ENCODE measurements at places on chromosomes 3 and 15.

DNA sequence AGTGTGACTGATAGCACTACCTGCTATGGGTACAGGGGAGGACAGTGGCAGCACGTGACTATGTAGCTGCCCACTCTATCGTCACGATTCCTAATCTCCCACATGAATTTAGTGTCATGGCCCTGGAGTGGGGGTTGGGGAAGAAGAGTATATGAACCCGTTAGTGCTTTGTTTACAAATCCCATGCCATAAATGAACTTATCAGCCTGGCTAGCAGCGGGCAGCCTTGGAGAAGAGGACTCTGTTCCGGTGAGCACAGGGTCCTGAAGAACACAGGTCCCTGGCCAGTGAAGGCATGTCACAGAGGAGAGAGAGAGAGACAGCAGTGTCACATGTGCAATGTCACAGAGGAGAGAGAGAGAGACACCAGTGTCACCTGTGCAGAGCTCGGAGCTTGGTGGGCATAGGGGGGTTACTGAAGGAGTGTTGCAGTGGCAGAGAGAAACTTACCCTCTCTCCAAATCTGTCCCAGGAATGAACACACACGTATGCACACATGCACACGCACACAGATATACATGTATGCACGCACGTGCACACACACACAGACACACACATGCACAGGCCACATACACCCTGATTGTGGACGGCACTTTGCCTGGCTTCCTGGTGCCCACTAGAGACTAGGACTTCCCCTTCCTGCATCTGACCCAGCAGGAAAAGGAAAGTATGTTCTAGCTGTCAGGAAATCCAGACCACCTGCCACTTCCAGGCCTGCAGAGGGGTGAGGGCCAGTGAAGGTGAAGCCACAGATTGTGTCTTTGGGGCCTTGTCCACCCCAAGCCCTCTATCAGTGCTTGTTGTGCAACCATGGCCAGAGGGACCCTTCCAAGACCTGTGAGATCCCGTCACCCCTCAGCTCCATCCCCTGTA is 26.3 kb downstream of the ITGA11 start:
- no peak for DNase-seq

GRCh38 chr15:85407421-85408269 is 27.2 kb downstream of the AKAP13 start:
- DNase-seq: no peak

GRCh38 chr3:14295801-14296200 is 106.6 kb upstream of the SLC6A6 start:
- DNase-seq: no peak

DNA sequence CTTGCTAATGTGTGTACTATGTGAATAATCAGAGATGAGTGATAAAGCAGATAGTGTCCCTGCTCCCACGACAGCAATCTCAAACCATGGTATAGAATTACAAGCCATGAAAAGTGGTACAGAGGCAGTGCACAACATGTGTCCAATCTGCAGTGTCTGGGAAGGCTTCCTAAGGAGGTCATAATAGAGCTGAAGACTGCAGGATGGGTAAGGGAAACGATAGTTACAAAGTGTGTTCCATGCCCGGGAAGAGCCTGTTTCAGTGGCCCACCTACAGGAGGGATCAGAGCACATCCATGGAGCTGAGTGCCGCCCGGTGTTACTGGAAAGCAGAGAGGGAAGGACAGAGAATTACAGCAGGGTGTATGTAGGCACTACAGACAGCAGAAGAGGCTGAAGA is 48.9 kb downstream of the PAK2 start:
- no peak for DNase-seq

DNA sequence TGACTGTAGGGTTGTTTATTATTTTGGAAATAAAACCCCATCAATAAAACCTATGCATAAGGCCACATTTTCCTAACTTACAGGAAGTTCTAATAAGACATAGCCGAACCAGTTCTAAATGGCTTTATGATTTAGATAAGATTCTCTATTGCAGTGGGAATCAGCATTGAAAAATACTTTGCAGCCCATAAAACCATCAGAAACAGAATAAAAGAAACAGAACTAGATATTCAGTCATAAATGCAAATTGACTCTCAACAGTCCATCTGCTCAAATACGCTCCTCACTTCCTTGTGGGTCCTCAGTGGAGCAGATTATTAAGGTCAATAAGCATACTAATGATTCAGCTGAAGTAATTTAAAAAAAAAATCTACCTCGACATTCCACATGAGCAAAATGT is 8.8 kb downstream of the SATB1 start:
- no peak for DNase-seq

DNA sequence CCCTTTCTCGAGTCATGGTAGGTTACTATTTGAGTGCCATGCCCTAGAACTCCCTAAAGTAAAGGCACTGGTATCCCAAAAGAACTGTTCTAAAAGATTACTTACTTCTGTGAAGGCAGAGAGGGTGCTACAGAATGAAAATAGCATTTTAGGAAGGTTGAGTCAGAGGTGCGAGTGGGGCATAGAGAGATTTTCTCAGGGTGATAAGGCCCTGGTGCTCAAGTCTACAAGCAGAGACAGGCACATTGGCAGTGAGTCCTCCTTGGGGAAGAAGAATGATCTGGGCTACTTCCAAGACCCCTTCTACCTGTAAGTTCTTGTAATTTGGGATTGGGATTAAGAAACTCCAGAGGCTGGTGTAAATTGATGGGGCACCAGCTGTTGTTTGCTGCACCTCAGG is 96.7 kb downstream of the AKAP13 start:
- DNase-seq: no peak

- no peak for DNase-seq
These were observed 183.7 kb upstream of the LRRN1 start for GRCh38 chr3:3615533-3615932.

- DNase-seq: no peak
These were observed at the start of gene LSAMP for GRCh38 chr3:116445311-116445841. Gene LSAMP, minus strand, starts transcription at chr3:116445487.

GRCh38 chr3:123789160-123789559 is 95.0 kb downstream of the MYLK start:
- no peak for DNase-seq

GRCh38 chr15:84967380-84967779 is 14.3 kb upstream of the PDE8A start:
- no peak for DNase-seq

DNA sequence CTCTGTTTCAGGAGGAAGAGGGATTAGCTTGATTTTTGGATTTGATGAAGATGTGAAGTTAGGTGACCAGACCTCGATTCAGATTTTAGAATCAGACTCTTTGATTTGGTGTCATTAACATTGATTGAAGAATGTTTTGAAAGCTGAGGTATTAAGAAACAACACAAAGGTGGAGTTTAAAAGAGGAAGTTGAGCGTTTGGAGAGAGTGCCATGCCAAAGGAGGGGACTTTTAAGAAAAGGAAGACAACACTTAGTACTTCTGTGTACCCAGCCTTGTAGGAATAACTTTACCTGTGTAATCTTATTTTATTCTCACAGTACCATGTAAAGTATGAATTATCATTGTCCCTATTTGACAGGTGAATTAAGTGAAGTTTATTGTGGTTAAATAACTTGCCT is 34.4 kb downstream of the PPARG start:
- no peak for DNase-seq

DNA sequence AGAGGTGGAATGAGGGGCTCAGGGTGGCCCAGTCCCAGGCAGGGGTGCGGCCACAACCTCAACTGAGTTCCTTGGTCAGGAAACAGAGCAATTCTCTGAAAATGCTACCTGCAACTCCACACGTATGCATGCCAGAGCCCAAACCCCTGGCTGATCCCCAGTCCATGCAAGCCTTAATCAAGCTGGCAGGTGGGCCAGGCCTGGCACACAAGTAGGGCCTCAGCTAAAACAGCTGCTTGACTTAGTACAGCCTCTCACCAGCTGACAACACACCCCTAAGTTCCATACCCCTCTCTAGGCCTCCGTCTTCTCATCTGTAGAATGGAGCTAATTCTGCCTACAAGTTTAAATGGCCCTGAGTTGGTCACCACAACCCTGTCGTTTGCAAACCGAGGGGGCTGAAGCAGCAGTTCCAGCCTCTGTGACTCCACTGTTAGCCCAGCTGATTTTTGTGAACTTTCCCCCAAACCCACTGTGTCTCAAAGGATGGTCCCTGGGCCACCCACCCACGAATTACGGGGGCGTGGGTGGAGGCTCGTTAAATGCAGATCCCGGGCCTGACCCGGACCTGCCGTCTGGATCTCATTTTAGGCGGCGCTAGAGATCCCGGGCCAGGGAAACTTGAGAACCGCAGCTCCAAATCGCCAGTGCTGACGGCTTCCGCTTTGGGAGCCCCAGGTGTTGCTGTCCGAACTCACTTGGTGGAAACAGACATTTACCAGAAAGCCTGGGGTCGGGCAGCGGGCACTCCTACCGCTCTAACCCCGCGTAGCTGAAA is 927 bp downstream of the CHDH start:
- DNase-seq: no peak

GRCh38 chr3:12015627-12016026 is 11.4 kb downstream of the SYN2 start:
- no peak for DNase-seq

DNA sequence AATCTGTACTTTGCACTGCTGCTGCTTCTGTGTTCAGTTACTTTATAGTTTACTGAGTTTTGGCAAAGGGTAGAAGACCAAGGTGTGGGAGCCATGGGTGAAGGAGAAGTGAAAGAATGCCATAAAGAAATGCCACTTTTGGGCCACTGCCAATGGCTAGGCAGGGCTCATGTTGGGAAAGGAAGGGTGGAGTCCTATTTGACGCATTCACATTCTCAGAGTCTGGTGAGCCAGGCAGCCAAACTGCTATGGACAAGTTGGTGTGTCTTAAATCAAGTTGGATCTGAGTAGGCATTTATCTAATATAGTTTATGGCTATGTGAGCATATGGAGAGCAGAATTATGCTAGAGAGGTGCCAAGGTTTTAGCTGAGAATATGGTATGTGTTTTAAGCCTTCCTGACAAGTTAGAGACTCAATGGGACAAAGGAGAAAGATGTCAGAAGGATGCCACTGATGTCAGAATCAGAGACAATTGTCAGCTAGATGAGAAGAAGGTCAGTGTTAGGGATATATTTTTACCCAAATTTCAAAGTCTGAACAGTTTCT is 296.1 kb downstream of the AGBL1 start:
- no peak for DNase-seq

GRCh38 chr3:124248471-124249028 is 256.6 kb upstream of the ROPN1 start:
- peak; percentile 70 for DNase-seq

DNA sequence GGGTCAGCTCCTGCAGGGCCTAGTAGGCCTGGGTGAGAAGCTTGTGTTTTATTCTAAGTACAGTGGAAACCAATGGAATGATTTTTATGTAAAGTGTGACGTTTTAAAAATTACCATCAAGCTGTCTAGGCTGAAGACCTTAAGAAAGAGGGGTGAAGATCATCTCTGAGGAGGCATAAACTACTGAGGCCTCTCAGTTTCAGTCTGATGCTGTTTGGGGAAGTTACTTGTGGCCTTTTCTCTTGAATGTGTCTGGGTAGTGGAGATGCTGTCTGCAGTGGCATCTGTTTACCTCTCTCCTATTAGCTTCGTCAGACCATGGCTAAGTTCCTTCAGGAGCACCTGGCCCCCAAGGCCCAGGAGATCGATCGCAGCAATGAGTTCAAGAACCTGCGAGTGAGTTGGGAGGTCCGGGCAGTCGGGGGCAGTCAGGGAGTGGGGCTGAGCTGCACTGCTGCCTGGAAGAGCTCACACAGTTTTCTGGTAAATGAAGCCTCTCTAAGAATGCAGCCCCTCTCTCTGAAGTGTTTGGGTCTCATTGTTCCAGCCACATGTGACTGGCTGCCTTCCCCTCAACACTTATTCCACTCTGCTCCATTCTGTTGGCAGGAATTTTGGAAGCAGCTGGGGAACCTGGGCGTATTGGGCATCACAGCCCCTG is 1.9 kb downstream of the IVD start:
- DNase-seq: no peak

GRCh38 chr3:141114816-141115460 is 63.8 kb downstream of the SPSB4 start:
- DNase-seq: no peak

GRCh38 chr3:58471025-58471887 is 20.6 kb upstream of the KCTD6 start:
- DNase-seq: peak; percentile 40

- no peak for DNase-seq
These were observed 72.4 kb upstream of the MME start for GRCh38 chr3:155007729-155008128.

DNA sequence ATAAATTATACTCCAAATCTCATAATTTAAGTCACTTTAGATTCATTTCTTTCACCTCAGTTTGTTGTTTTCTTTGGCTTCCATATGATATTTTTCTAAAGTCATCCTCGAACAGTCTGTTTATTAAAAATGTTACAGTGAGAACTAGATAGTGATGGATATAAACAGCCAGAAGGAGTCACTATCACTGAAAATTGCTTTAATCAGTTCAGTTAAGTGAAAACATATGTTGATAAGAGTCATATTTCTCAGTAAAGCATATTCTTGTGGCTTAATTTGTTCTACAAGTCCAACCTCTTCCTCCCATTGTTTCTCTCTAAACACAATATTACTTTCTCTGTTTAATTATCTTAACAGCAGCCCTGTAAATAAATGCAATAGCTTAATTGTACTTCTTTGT is 427.5 kb upstream of the ALCAM start:
- DNase-seq: no peak

DNA sequence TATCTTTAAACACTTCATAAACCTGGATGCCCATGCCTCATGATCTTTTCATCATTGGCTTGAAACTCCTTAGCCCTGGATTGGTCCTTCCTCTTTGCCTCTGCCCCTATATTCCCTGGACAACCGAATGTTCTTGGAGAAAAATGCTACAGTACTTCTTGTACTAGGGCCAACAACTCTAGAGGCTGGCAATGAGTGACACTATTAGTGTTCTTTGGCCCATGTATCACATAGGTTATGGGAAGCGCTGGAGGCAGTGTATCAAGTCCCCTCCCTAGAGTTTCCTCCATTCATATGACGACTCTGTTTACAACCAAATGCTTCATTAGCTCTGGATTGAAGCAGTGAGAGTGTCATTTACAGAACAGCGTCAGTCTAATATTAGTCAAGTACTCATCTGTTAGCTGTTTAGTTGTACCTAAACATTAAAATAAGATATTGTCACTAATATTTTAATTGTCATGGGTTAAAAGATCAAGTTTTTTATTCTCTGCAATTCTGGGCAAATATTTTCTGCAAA is 66.4 kb upstream of the MYO5C start:
- DNase-seq: no peak

DNA sequence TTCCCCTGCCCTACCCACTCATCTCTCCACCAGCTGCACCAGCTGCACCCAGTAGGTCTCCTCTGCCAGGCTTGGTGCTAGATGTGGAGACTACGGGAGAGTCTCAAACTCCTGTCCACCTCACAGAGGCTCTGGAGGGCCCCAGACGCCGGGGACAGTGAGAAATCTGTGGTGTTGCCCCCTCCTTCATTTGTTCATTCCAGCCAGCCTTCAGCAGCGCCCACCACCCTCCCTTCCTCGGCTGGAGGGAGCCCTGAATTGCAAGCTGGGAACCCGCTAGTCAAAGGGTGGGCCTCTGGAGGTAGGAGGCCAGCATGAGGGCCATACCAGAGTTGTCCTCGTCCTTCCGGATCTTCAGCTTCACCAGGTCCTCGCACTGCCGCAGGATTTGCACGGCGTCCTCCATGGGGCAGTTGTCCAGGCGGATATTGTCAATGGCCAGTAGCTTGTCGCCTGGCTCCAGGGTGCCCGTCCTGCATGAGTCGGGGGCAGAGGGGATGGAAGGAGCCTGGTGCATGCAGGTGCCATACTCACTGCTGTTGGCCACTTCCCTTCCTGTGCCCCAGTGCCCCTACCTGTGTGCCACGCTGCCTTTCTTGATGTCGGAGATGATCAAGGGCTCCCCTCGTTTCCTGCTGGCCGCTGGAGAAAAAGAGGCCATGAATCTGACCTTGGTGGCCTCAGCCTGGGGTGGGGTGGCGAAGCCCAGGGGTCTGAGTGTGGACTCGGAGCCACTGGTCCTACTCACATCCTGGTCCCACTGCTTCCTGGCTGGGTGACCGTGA is 29.1 kb downstream of the GRIP2 start:
- DNase-seq: no peak
